Fibroblast of gingiva (primary cell): ENCODE measurements at places on chromosomes 13 and 19.

DNA sequence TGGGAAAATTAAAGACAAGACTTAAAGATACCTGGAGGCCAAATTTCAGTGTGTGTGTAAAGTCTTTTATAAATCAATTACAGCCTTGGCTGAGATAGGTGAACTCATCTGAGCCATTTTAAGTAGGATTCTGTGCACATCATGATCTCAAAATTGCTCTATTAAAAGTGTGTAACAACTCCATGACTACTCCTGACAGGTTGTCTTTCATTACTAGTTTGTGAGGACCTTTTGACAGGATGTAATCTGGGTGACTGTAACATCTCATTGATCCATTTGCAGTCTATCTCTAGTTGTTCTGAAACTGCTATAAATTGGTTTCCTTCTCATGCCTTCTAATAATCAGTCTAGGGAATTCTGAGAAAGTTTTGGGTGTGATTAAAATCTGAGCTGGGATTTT is 753.3 kb downstream of the SLITRK5 start:
- DNase-seq: no peak

- no peak for DNase-seq
These were observed 39.1 kb downstream of the SLC7A9 start for GRCh38 chr19:32830231-32831014.

- DNase-seq: no peak
These were observed 2.9 kb downstream of the LILRA2 start for GRCh38 chr19:54576411-54576976.

DNA sequence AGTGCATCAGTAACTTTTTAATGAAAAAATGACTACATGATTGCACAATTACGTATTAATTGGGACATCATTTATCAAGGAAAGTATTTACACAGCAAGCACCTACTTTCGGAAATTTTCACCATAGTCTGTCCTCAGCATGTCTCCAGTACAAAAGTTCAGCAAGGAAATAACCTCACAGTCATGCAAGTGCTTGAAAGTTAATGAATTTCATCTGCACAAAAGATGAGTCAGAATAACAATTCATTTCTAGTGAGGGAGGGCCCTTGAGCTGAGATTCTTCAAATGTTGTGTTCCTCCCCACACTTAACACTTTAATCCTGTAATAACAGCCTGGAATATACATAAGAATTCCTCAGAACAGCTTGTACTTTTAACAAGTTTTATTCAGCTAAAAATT is 49.0 kb upstream of the OXGR1 start:
- peak; percentile 92 for DNase-seq

DNA sequence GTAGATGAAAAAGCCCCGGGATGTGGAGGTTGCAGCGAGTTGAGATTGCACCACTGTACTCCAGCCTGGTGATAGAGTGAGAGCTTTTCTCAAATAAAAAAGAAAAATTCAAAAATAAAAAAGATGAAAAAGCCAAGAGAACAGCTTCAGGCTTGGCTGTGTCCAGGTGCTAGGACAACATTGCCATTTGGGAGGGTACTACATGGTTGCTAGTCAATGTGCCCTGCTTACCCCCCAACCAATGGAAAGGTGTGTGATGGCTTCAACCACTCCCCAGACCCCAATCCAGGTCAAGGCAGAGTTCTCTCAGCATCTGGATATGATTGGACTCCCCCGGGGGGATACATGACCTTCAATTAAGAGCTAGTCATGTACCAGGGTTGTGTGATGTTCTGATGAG is 2.3 kb upstream of the ANKLE1 start:
- DNase-seq: no peak

DNA sequence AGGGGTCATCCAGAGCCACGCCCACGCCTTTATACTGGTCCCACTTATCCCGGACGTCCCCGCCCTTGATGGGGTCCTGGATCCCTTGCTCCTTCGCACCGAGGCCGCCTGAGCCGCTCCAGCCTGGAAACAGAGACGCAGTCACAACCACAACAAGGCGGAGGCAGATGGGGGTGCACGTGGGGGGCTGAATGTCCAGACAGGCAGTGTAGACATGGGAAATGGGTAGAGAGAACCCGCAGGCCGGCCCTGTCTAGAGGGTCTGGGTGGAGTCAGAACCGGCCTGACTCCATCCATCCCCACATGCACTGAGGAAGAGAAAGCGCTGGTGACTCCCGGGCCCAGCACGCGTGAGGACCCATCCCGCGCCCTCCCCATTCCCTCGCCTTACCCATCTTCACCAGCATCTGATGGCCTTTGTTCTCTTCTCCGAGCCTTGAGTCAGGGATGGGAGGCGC is 23.0 kb downstream of the CHERP start:
- no peak for DNase-seq

- no peak for DNase-seq
These were observed 271.9 kb downstream of the SLITRK6 start for GRCh38 chr13:85527316-85527715.

DNA sequence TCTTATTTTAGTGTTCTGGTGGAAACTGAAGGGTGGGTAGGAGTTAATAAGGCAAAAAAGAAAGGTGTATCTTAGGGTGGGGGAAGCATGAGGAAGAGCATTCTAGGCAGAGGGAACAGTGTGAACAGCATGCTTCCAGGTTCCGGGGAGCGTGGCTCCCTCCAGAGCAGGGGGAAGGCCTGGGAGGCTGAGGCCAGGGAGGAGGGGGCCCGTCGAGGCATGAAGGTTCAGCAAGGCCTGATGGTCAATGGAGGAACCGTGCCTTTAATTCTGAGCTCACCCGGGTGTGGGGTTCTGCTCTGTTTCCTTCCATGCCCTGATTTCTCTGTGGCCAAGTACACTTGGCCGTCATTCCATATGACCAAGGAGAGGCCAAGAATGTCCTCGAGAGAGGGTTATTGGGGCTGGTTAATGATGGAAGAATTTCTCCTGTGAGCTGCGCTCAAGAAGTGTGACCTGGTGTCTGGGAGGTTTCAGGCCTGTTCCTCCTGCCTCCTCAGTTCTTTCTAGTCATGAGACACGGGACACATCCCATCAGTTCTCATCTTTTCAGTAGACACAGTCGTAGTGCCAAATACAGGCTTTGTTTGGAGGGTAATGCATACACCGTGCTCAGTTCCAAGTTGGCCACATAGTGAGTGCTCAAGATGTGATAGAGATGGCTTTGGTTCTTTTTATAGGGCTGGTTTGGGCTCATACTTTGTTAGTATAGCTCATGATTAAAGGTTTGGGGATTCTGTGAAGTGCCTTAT is 73.6 kb downstream of the SIPA1L3 start:
- no peak for DNase-seq

- no peak for DNase-seq
These were observed 195.1 kb downstream of the NDFIP2 start for GRCh38 chr13:79675931-79676660.

DNA sequence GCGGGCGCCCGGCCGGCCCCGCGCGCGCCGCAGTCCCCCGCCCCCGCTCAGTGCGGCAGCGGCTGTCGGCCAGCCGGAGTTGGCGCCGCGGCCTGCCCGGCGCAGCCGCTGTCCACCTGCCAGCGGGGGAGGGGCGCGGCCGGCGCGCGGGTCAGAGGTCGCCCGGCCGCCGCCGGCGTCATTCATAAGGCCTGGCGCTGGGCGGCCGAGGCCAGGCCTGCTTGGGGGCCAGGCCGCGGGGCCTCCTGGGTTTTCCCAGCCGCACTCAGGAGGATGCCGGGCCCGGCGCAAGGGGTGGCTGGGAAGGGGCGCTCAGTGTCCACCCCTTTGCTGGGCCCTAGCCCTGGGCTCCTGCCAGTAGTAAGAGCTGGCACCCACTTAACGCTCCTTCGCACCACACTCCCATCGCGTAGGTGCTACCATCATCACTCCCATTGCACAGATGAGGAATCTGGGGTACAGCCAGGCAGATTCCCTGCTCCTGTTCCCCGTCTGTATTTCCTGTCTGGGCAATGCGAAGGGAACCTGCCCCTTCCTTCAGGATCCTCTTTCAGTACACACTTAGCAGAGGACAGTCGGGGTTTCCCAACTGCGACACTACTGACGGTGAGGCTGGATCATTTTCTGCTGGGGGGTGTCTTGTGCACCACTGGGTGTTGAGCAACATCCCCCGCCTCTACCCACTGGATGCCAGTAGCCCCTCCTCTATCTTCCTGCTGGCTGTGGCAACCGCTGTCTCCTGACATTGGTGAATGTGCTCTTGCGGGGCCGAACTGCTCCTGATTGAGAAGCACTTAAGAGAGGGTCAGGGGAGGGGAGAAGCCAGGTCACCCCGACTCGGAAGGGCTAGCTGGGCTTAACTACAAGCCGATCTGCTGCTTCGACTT is 846 bp upstream of the PRKACA start:
- peak; percentile 97 for DNase-seq

- no peak for DNase-seq
These were observed at the start of gene GPR183 for GRCh38 chr13:99307247-99307646. Gene GPR183, minus strand, starts transcription at chr13:99307399. Its CDS starts 11,254 bp downstream, at chr13:99296145.

- DNase-seq: no peak
These were observed 50.9 kb upstream of the ATP11A start for GRCh38 chr13:112638919-112639318.

DNA sequence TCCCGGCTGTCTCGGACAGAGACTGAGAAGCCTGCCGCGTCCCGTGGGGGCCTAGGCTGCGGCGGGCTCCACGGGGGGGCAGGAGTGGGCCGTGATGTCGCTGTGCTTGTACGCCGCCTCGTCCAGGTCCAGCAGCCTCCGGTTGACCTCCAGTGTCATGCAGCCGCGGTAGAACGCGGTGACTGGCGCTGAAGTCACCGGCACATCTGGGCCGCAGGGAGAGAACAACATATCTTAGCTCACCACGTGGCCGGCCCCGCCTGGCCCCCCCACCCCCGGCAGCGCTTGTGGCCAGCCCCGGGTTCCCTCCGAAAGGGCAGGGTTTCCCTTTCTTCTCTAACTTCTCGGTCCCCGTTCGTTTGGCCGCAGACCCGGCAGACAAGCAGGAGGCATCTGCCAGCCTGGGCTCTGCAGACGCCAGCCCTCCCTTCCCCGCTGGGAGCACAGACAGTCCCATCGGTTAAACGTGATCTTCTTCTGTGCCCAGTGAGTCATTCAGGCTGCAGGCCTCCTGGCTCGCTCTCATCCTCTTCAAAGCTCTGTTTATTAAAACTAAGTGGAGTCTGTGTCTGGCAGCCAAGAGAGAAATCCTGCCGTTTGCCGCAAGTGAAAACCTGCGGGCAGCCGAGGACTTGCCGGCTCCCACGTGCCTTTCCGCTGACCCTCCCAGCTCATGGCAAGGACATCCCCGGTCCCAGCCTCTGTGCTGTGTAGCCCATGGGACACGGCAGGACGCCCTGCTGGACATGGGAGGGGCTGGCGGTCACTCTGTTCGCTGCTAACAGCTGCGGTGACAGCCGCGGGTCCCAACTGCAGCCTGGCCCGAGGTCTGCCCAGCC is 42.8 kb downstream of the GAS6 start:
- DNase-seq: peak; percentile 99

GRCh38 chr19:6865849-6866248 is 21.5 kb upstream of the ADGRE1 start:
- DNase-seq: no peak

- DNase-seq: no peak
These were observed 30.5 kb downstream of the CERS4 start for GRCh38 chr19:8239528-8240273.

- DNase-seq: no peak
These were observed 69.3 kb downstream of the ANKRD10 start for GRCh38 chr13:110845520-110845919.

GRCh38 chr19:2018752-2019151 is 3.2 kb upstream of the BTBD2 start:
- DNase-seq: no peak

GRCh38 chr13:77338961-77339401 is 12.1 kb upstream of the MYCBP2 start:
- DNase-seq: no peak

DNA sequence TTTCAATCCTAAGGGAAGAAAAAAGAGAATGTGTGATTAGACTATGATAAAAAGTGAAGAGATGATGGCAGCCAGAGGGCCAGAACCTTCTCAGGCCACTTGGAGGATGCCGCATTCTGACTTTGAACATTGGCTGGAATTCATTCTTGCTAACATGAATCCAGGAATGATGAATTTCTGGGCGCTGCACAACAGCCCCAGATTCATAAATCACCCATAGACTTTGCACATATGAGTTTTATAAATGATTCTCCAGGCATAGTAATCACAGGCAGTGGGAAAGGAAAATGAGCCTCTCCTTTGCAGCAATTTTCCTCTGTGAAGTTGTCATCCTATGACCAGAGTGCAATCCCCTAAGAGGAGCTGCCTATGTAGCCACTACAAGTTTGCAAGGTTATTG is 555.4 kb downstream of the KCTD12 start:
- DNase-seq: no peak

- DNase-seq: no peak
These were observed 247.7 kb downstream of the OLFM4 start for GRCh38 chr13:53276265-53276664.

DNA sequence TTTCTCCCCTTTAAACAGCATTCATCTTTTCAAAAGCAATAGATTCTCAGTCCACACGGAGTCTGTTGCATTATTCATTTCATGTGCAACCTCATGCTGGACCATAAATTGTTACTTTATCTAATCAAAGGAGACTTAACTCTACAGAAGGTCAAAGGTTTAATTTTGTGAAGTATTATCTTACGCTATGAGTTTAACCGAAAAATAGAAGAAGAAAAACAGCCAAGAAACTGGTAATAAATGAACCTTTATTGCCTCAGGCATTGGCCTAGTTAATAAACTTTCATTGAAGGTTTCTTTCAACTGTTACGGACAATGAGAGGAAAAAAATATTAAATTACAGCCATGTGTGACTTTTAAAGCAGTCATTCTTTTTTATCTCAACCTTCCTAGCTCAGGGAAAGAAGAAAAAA is 223.6 kb downstream of the DACH1 start:
- DNase-seq: no peak

DNA sequence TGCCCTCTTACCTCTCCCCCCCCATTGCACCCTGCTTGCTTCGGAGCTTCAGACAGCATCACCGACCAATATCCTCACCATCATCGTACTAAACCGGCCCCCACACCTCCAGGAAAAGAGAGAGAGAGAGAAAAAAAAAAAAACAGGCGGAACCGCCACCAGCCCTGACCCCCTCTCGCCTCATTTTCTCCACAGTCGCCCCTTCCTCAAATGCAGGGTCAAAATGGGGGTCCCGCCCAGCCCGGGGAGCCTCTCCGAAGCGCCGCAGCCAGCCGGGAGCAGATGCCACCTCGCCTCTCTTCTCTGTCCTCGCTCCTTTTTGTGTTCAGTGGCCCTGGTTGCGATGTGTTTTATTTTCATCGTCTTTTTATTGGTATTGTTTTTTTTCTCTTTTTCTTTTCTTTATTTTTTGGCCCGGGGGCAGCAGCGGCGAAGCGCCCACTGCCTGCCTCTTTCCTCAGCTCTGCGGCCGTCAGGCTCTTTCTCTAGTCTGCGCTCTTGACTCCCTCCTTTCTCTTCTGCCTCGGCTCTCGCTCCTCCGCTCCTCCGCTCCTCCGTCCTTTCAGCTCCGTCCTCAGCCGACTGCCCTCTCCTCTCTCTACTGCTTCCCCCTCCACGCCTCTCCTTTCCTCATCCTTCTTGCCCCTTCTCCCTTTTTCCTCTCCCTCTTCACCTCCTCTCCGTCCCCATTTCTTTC is 41.4 kb downstream of the DEDD2 start:
- DNase-seq: no peak

DNA sequence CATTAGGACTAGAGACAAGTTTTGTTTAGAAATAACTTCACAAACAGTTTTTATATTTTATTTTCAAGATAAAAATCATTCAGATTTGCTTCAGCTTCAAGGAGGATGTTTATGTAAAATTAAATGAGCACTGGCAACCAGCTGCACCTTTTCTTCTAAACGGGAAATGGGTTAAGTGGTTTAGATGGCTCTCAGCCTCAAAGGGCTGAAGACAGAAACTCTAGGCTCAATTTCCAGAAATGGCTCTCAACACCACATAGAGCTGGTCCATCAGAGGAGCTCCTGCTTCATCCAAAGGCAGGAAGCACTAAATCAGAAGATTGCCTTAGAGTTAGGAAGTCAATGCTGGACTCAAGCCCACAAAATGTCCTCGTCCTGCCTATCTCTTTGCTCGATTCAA is 74.7 kb downstream of the ZNF429 start:
- DNase-seq: no peak
